Right ventricle myocardium inferior (tissue), 1 donor: ENCODE measurements at places on chromosomes 13 and 19. TPM values are rescaled to one million over a fixed set of nuclear protein-coding genes. Genes with fewer than 3 reads are reported as not detected.

- DNase-seq: no peak
Measured at GRCh38 chr19:16136185-16136999, 7.1 kb upstream of the HSH2D start.

- no peak for DNase-seq
Measured at GRCh38 chr13:94641409-94641941, 39.8 kb downstream of the GPR180 start.

The TEX29 gene
- total RNA-seq: not detected

The ZNF66 gene
- 1.4 TPM for total RNA-seq

The SHANK1 gene
- 0.22 TPM for total RNA-seq

DNA sequence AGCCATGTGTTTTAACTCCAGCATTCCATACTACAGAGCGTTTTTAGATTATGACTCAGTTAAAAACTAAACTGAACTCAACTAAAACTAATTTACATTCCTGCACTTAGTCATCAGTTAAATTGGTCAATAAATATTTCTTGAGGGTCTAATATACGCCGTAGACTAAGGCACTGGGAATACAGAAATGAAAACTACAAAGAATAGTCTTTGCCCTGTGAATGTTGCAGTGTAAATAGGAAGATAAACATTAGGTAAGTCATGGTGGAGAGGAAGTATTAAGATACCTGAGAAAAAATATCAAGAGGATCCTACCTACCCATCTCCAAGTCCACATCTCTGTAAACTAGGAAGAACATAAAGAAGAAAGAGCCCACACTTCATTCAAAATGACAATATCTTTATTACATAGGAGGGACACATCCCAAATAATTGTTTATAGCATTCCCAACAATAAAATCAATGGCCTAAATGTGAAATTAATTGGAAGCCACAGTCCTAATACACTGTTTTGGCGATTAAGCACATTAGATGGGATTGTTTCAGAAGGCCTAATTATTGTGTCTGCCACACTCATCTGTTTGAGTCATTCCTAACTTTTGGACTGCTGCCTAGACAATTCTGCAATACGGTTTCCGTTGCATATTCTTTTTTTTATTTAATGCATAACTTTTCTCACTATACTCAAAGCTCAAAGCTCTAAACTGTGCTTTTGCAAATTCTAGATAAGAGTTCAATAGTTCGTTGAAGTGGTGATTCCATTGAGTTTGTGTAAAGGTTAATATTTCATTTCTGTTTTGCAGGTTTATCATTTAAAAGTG is 52.9 kb downstream of the MBNL2 start:
- no peak for DNase-seq

DNA sequence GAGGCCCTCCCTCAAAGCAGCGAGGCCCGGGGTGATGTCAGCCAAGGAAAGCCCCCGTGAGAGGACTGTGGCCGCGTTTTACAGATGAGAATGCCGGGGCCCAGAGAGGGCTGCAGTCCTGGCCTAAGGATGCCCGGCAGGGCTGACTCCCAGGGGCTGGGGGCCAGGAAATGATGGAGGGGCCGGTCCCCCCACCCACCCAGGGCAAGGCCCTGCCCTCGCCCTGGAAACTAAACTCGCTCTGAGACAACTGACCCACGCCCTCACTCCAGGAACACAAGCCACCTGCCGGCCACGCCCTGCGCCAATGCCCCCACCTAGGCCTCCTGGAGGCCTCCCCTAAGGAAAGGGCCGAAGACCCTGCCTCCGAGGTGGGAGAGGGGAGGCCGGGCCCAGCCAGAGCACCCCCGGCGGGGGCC is 7.2 kb downstream of the ZBTB7A start:
- DNase-seq: no peak

The RGL3 gene
- 10.5 TPM for total RNA-seq

DNA sequence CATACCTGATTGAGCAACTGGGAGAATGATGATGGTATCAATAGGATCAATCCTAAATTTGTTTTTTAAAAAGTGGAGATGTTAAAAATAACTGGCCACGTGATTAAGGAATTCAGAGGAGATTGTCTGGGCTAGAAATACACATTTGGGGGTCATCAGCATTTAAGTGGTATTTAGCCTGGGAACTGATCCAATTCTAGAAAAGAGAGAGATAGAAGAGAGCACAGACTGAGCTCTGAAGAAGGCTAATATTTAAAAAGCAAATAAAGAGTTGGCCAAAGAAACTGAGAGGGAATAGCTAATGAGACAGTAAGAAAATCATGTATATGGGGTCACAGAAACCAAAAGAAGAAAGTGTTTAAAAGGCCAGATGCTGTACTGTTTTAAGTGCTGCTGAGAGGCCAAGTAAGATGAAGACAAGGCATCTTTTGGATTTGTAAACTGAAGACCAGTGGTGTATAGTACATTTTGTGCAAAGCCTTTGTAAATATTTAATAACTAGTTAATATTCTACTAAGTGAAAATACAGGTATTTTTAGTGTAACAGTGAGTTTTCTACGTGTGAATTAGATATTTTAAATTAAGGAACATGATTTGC is 40.2 kb downstream of the UBL3 start:
- no peak for DNase-seq

DNA sequence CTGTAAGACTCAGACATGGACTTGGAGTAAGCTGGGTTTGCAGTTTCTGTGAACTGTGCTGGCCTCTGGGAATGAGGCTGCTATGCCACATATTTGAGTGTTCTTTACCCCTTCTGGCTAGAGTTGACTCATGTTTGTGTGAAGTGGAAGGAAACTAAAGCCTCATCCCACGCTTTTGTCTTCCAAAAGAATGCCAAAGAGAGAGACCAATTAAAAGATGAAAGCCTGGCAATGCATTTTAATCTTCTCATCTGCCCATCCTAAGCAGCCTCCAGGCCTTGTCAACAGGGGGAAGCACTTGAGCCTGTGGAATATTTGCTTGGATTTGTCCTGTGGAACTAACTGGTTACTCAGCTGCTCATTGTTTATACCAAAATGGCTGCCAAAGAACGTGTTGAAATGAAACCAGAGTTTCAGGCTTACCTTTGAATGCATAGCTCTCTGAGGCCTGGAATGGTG is 49.1 kb downstream of the LMO7 start:
- DNase-seq: no peak

GRCh38 chr13:28333204-28333881 is 161.6 kb downstream of the FLT1 start:
- no peak for DNase-seq

The ZNF382 gene
- 19.5 TPM for total RNA-seq

GRCh38 chr19:51660975-51661600 is 14.5 kb upstream of the SIGLEC14 start:
- no peak for DNase-seq

DNA sequence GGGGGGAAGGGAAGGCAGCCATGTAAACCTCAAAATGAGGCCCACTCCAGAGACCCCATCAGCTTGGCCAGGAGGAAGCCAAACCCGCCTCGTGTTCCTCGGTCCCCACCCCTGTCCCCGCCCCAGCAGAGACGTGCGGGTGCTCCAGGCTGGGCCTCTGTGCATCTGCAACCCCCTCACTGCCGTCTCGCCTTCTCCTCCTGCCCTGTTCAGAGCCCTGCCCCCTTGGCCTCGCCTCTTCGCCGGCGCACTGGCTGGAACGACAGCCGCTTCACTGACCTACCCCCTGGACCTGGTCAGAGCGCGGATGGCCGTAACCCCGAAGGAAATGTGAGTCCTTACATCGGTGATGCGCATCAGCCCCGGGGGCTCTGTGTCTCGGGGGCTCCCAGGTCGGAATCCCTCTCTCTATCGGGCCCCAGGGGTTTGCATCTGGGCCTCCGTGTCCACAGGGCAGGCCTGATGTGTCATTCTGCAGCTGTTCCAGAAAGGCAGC is 32.2 kb downstream of the TMEM161A start:
- peak; percentile 66 for DNase-seq

DNA sequence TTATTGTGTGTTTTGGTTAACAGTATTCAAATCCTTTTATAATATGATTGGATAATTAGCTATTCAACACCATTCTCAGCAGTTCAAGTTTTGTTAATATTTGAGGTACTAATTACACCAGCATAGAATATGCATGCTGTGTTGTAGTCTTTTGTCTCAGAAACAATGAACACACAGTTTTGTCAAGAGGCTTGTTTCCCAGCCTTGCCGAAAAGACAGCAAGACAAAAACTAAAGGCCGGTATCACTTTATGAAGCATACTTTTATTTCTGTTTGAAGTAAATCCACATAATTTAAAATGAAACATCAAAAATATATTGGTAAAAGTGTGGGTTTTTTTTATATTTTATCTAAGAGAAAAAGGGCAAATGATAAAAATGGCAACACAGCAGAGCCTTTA is 7.5 kb downstream of the GPR180 start:
- no peak for DNase-seq

DNA sequence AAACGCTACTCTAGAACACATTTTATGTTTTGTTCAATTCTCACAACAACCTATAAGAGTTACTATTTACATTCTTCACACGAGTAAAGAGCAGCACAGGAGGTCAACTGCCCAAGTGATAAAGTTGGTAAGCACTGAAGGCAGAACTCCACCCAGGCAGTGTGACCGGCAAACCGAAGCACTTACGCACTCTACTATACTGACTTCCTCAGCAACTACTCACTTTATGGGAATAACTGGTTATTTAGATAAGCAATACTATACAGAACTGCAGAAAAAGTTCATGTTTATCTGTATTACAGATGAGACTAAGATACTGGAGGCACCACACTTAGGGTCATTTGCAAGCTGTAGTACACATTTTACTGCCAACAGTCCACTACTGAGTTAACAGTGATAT is 28.8 kb downstream of the FOXO1 start:
- DNase-seq: no peak

DNA sequence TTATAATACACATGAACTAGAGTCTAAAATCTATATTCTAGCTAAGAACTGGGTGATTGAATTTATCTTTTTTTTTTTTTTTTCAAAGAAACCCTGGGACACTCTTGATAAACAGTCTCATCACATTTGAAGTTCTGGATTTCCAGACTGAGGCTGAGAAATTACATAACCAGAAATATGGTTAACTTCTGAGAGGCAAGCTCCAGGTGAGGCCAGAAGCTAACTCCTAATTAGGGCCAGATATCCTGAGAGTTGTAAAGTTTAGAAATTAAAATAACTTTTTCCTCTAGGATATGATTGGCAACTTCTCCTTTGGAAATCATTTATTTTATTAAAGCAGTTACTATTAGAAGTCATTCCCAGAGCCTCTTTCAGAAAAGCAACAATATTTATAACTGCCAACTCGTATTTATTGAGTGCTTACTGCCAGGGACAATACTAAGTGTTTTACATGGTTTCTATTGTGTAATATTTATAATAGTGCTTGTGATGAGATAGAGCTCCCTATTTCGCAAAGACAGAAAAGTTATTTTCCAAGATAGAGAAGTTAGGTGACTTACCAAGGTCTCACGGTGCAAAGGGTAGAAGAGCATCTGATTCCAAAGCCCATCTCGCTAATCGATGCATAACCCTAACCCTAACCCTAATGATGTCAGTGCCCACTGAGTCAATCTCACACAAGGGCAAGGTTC is 187.7 kb downstream of the DCT start:
- no peak for DNase-seq

DNA sequence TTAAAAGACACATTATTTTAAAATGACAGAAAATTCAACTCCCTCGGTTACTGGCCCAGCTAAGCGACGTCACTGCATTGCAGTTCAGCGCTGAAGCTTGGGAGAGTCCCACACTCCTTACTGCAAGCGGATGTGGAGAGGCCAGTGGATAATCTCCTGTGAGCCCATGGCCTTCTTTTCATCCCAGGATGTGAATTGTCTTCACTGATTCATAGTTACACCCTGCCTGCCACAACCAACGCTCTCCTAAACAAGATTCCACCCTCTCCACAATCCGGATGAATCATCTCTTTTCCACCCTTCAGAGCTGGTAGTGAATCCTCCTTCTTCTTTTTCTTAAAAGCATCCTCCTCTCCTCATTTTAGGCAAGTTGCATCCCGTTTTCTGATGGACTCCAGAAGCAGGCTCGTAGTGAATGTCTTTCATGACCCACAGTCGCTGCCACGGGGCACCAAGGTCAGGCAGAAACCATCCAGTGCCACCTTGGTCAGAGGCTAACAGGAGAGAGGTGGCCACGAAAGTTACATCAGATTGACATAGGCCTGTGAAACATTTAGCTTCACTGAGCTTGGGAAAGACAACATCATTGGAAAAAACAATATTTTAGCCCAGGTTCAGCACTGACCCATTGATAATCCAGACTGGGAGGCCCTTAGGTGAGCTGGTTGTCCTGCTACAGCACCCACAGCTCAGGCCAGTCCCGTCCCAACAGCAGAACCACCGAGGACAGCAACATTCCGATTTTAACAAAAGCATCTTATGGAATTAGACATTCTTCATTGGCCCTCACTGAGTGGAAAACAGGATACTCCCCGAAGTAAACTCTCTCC is 2.0 kb downstream of the GJB2 start:
- no peak for DNase-seq

- DNase-seq: no peak
Measured at GRCh38 chr13:74191410-74191809, 57.2 kb upstream of the KLF12 start.

DNA sequence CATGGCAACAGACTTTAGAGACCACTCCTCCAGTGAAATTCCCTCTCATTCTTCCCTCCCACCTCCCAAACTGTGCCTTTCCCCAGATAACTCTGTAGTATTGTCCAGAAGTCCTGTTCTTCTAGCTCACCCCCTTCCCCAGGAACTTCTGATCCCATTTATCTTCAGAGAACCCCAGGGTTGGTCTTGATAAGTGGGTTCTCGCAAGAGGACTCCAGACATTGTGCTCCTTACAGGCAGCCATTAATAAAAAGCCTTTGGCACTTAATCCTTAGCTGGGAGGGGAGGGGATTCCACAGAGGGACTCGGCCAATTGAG is 1.9 kb downstream of the LTBP4 start:
- DNase-seq: no peak

DNA sequence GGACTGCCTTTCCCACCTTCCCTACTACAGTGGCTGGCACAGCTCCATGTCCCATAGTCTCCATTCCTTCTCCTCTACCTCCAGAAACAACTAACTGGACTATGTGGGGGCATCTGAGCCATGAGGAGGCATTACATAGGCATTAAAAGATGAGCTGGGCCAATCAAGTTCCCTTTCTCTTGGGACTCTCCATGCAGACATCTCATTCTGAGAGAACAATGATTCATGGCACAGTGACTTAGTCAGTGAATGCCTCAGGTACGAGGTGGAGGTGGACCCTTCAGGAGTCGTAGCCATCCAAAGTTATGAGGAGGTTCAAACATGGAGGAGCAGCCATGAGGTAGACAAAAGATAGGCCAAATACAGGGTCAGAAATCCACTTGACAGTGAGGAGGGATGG is 70.0 kb downstream of the GPC6 start:
- no peak for DNase-seq

- DNase-seq: no peak
Measured at GRCh38 chr19:47176627-47177090, 46.0 kb downstream of the SAE1 start.

GRCh38 chr13:66837246-66837645 is 392.9 kb downstream of the PCDH9 start:
- no peak for DNase-seq

The ZNF414 gene
- 9.8 TPM for total RNA-seq

DNA sequence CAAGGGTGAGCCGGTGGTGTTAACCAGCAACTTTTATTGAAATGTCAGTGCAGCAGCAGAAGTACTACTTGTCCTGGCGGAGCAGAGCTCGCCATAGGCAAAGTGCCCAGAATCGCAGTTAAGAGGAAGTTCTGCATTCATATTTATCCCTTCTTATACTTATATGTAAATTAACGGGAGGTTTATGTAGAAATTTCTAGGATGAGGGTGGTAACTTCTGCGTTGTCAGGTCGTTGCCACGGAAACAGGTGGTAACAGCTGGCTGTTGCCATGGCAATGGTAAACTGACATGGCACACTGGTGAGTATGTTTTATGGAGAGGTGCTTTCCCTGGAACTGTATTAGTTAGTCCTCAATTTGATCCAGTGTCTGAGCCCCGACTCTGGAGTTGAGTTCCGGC is 2494.9 kb upstream of the PCDH20 start:
- DNase-seq: no peak

The ICAM1 gene
- 8.6 TPM for total RNA-seq

The CPT1C gene
- 2.9 TPM for total RNA-seq
